Prostate gland (tissue), 2 donors: ENCODE measurements at places on chromosomes 2 and 18. TPM values are rescaled to one million over a fixed set of nuclear protein-coding genes. Genes with fewer than 3 reads are reported as not detected.

DNA sequence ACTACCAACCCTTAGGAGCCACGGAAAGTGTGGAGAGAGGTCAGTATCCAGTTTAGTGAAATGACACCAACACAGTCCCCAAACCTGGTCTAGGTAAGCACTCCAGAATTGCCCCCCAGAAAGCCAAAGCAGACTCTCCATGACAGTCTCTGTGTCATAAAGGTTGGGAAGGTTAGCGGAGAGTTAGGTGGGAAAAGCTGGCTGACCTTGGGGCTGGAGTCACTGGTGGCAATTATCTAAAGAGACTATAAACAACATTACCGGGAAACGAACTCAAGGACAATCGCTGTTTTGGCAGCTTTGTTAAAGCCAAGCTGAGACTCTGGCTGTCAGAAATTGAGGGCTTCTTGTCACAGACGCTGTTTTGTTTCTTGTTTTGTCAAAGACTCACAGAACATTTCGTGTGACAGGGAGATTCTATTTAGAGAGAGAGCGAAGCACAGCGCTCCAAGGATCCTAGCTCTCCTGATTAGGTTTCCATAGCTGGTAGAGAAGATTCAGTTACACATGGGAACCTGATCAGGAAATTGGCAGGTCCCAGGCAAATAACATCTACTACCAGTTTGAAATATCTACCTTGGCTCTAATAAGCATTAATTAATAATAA, 111.3 kb downstream of the LNPK start:
- DNase-seq: no peak

GRCh38 chr2:54638103-54638502, 85.4 kb upstream of the EML6 start:
- no peak for DNase-seq

DNA sequence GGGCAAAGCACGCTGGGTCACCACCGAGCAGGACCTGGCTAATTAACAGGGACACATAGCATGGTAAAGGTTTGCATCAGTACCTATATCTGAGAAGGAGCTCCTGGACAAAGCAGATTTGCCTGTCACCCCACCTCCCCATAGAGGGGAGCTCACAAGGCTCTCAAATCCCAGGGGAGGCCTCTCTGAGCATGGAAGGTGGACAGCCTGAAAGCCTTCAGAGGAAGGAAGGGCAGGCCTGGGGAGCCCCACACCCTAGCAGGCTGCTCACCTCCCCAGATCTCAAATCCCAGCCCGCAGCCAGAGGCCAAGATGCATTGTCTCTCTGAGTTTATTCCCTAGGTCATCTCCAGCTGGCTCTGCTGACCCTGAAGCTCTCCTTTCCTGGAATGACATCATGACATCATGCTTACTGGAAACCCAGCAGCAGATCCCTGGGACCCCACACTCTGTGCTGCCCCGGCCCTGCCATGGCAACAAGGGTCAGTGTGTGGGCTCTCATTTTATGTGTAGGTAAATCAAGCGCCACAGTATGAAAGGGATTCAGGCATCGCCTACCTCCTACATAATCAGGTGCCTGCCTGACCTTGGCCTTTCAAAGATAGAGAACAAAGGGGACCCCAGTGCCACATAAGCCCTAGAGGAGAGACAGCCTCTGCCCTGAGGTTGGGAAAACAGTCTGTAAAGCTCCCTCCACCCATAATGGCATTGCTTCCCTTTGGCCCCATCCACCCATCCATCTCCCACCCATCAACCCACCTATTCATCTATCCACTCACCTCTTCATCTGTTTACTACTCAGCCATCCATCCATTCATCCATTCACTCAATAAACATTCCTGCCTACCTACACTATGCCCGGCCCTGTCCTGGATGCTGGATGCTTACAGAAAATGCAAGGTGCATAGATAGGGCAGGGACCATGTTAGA, 15.7 kb upstream of the TEX51 start:
- no peak for DNase-seq

- no peak for DNase-seq
These were observed 1022.4 kb downstream of the TMEM182 start for GRCh38 chr2:103784261-103784660.

DNA sequence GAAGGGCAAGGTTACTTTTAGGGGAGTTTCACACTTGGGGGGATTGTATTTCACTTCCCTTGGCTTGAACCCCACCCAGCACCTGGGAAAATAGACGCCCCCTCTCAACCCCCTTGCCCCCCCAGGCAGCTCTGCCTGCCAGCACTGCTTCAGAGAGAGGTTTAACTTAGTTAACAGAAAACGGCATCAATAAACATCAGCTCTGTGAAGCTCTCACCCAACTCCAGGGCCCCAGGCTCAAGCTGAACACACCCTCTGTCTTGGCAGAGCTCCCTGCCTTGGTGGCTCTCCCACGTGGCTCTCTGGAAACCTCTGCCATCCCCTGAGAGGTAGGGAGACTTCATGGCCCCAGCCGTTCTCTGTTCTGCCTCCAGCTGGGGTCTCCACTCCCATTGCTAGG, 244.1 kb downstream of the ACKR3 start:
- DNase-seq: no peak

- DNase-seq: peak; percentile 93
These were observed 1.2 kb downstream of the STON1 start for GRCh38 chr2:48531141-48531648.

- DNase-seq: no peak
These were observed 155.5 kb upstream of the OTX1 start for GRCh38 chr2:62894966-62895631.

DNA sequence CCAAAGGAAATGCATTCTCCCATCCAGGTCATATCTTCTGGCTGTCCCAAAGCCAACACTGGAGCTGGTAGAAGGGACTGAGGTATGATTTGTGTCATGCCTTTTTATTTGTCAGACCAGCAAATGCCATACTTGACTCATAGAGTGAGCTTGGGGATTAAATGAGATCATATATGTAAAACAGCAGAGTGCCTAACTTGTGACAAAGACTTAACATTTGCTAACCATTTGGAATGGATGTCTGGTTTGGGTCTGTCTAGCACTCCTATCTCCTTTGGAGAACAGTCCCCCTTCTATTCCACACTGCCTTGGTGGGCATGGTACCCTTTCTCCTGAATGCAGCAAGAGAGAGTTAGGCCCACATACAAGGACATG, 128.5 kb upstream of the LGALSL start:
- no peak for DNase-seq

- DNase-seq: no peak
These were observed 4.4 kb upstream of the DSC3 start for GRCh38 chr18:31046916-31047315.

GRCh38 chr18:79000997-79001396, 21.4 kb downstream of the SALL3 start:
- DNase-seq: no peak

GRCh38 chr2:157698430-157698829, 69.8 kb upstream of the ACVR1C start:
- DNase-seq: no peak

DNA sequence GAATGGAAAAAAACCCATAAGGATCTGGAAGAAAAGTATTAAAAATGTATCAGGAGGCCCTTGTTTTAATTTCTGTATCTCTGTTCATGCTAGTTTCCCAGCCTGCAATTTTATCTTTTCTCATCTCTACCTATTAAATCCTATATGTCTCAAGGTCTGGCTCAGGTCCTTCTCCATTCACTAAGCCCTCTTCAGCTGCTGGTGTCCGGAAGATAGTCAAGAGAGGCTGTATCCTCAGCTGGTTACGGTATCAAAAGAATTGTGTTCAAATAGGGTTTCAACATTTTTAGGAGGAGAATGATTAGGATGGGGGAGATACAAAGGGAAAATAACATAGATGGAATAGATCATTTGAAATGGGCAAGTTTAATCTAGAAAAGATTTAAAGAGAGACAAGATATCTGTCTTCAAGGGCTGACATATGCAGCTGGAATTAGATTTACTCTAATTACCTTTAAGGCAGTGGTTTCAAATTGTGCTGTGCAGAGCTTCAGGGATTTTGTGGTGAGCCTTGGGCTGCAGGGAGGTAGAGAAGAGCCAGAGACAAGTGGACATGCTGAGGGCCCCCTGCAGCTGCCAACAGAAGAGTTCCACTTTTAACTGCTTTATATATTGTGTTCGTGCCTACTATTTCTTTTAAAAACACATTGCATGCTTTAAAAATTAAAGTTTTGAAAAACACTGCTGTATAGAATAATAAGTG, 24.1 kb downstream of the GREB1L start:
- DNase-seq: no peak

DNA sequence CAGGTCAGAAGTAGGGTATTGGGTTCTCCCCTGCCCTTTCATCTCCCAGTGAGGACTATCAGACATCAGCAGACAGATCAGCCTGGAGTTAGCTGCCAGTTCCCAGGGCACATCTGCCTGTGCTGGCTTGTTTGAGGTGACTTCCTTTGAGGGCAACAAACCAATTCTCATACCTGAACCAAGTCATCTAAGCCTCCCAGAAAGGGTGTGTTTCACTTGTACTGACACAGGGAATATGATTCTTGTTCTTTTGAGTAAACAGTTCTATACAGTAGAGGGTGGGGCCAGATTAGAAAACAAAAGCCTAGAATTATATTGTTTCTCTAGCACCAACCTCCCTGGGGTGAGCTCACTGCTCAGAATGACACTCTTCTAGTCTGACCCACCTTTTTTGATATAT, 591.9 kb downstream of the SLC4A3 start:
- DNase-seq: peak; percentile 54

GRCh38 chr2:65116645-65117044, 13.3 kb downstream of the RAB1A start:
- DNase-seq: no peak

DNA sequence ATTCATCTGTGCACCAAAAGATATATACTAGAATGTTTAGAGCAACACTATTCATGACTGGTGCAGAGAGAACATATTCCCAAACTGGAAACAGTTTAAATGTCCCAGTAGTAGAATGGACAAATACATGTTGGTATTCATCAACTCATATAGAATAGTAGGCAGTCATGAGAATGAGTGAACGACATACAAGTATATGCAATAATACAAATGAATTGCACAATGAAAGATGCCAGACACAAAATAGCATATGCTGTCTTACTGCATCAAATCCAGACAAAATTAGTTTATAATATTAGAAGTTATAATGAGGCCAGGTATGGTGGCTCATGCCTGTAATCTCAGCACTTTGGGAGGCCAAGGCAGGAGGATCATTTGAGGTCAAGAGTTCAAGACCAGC, 8.3 kb upstream of the PRKAG3 start:
- DNase-seq: no peak

- no peak for DNase-seq
These were observed 554.9 kb downstream of the PLCL1 start for GRCh38 chr2:198359308-198359707.

GRCh38 chr18:61901323-61901986, 8.6 kb upstream of the RNF152 start:
- DNase-seq: peak; percentile 46

DNA sequence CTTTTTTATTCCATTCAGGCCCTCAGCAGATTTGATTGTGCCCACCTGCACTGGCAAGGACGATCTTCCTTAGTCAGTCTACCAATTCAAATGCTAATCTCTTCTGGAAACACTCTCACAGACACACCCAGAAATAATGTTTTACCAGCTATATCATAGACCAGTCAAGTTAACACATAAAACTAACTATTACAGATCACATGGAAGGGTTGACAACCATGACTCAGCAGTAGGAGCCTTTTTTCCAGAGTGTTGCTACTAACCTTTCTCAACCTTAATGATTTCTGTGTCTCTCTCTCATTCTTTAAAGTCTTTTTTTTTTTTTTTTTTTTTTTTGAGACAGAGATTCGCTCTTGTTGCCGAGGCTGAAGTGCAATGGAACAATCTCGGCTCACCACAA, 143.5 kb upstream of the MSH6 start:
- no peak for DNase-seq

GRCh38 chr2:149787206-149787605, 199.6 kb upstream of the MMADHC start:
- no peak for DNase-seq

DNA sequence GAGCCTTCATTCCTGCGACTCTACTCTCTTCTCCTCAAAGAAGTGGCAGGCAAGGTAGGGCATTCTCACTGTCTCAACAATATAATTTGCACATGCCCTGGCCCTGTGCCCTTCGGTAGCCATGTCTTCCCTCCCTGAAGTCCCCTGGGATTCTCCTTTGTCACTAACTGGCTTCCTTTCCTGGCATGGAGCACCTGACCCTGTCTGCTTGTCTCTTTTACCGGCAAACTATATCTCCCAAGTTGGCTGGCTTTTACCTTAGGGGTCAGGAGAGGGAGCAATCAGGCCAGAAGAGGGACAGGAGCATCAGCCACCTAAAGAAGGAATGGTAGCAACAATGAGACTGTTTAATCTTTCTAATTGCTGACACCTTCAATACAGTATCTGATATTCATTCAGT, 51.9 kb upstream of the RMDN2 start:
- DNase-seq: no peak

- peak; percentile 5 for DNase-seq
These were observed 350.2 kb downstream of the RIT2 start for GRCh38 chr18:42765302-42765701.

DNA sequence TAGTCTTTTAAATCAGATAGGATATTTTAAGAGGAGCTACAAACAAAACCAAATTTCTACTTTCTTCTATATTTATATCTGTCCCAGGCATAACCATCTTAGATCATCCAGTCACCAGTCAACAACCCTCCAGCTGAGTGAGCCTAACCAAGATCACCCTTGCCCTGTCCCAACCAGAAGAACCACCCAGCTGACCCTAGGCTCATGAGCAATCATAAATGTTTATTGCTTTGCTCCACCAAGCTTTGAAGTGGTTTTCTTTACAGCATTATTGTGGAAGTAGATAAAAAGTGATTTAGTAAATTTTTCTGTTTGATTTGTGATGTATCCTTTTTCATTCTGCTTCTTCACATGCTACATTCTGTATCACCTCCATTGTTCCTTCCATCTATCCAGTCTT, 167.2 kb upstream of the PIEZO2 start:
- DNase-seq: no peak

DNA sequence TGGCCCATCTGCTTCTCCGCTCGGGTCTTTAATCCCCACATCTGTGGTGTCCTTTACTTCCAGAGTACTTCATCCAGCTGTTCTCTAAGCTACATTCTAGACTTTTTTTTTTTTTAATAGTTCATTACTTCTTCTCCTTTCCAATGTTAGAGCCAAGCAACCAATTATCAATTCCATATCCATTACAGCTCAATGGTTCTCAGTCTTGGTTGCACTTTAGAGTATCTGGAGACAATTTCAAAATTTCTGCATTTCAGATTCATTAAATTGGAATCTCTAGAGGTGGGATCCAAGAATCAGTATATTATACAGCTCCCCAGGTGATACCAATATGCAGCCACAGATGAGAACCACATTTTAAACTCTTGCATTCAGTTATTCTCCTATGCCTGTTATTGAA, 43.9 kb upstream of the ZSWIM2 start:
- no peak for DNase-seq

- DNase-seq: no peak
These were observed 29.7 kb downstream of the ST8SIA5 start for GRCh38 chr18:46727177-46727576.

Gene ATP6V1B1
- not detected for total RNA-seq

Gene FZD7
- total RNA-seq: 26.1 TPM

Gene KLHL14
- 0.41 TPM for total RNA-seq

Gene ZC3H6
- total RNA-seq: 10.2 TPM

Gene CDH20
- total RNA-seq: 0.68 TPM

Gene C1QL2
- total RNA-seq: 0.23 TPM

Gene TUBA3D
- 92.0 TPM for total RNA-seq

Gene CNRIP1
- 16.5 TPM for total RNA-seq

Gene MERTK
- total RNA-seq: 22.2 TPM

Gene SLC16A14
- 14.7 TPM for total RNA-seq

Gene CTLA4
- 0.28 TPM for total RNA-seq

Gene POTEI
- total RNA-seq: 3.9 TPM

Gene ATP6V1C2
- 4.0 TPM for total RNA-seq

Gene RFX8
- total RNA-seq: 0.97 TPM
